Effector CD4-positive, alpha-beta T cell (primary cell): ENCODE measurements at places on chromosomes 1 and 21.

DNA sequence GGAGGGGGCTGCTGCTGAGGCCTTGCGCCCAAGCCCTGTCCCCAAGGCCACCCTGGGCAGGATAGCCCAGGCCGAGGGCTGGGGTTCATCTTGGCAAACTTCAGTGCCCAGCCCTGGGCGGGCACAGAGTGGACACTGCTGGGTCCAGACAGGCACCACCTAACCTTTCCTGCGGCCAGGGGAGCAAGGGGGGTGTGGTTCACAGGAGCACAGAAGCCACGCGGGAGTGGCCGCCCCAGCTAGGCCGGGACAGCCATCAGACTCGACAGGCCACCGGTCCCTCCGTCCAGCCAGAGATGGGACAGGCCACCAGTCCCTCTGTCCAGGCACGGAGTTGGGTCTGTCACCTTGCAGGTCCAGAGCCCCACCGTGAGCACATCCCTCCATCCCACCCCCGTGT lies 28.9 kb downstream of the ARHGEF16 start:
- no peak for DNase-seq

DNA sequence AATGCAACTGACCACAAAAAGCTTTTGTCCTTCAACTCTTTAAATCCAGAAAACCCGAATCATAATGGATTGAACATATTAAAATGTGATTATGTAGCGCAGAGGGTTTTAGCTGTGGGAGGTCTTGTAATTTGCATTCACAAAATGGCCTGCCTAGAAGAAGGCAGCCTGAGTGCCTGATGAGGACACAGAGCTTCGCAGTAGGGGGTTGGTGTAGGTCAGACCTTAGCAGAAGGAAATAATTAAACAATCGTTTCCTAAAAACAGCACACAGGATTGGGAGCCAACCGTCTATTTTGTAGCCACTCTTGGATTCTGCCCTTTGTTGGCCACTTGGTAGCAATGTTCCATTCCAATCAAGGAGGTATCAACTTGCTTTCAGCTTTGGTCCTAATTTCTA lies 195.7 kb upstream of the KIAA0040 start:
- no peak for DNase-seq

DNA sequence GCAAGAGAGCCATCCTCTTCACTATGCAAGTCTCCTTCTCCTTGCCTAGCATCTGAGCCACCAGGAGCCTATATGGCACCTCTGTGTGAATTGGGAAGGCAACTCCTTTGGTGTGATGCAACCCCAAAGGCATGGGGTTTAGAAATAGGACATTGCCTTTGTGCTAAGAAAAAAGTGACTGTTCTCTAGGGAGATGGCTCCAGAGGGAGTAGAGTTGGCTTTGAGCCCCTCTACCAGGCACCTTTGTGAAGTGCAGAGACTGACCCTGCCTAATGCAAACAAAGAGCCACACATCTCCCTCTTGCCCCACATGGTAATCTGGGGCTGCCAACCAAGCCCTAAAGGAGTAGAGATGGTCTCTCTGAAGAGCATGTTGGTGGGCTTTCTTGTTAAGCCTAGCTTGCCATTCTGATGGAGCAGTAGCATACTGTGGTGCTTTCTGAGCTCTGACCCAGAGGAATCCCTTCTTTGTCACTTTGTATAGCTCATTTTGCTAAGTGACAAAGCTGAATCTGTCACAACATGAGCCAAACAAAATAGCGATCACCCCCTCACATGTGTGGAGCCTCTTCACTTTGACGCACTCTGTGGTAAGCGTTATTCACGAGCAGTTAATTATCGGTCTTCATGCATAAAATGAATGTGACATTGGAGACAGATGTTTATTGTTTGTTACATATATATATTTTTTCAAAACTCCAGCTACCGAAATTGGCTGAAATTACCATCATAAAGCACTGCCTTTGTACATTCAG lies 74.4 kb downstream of the RWDD3 start:
- DNase-seq = no peak

DNA sequence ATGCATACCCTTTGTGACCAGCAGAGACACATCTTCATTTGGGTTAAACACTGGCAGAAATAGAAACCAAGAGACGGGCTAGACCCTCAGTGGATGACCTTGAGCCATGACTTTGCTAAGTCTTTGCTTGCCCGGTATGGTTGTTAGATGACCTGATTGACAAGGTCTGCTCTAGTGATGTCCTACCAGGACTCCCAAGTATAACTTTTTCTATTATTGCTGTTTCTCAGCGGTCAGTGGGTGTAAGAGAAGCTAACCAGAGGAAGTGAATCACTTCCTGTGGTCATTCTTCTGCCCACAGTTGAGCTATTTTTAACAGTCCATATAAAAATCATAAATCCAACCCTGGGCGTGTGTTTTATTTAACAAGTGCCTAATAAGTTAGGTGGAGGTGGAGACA lies 126.2 kb upstream of the ETS2 start:
- DNase-seq = no peak

- peak; percentile 7 for DNase-seq
These were observed 990 bp upstream of the MRPS6 start for GRCh38 chr21:34072145-34073031.

DNA sequence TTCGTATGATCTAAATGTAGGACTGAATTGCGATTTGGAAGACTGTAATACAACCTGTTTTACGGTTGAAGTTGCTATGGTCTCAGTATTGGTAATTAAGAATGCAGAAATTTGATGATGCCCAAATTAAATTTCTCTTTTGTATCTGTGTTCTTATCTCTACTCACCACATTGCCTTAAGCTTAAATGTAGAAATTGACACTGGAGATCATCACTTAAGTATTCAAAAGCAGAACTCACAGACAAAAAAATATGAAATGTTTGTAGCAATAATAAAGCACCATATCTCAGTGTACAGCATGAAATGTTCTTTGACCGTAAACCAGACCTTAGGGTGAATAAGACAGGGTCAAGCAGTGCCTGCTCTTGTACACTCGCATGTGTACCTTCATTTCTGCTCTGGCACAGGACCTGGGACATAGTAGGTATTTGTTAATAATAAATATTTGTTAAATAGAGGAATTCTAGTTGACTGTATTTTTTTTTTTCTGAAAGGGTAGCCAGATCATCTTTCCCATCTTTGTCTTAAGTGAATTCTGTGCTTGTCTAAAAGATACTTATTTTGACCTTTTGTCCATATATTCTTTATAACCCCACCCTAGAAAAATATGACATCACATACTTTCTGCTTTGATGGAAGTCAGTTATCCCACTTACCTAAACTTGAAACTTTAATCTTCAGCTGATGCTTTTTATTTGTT lies 1.5 kb downstream of the CDC7 start:
- DNase-seq = no peak

- no peak for DNase-seq
These were observed 129.0 kb downstream of the DMRTB1 start for GRCh38 chr1:53588053-53588779.

DNA sequence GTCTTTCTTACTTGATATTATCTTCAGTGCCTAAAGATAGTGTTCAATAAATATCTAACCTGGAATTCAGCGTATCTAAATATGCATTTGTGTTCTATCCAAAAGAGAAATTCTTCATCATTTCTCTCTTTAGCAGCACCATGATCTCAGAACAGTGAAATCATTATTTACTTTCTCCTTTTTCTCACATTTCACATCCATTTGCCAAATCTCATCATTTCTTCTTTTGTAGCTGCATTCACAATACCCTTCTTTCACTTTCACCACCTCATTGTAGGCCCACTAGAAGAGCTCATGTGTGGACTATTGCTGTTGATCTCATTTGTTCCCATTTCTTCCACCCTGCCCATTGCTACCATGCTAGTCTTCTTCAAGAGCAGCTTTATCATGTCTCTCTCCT lies 178.0 kb downstream of the PHTF1 start:
- DNase-seq = no peak

DNA sequence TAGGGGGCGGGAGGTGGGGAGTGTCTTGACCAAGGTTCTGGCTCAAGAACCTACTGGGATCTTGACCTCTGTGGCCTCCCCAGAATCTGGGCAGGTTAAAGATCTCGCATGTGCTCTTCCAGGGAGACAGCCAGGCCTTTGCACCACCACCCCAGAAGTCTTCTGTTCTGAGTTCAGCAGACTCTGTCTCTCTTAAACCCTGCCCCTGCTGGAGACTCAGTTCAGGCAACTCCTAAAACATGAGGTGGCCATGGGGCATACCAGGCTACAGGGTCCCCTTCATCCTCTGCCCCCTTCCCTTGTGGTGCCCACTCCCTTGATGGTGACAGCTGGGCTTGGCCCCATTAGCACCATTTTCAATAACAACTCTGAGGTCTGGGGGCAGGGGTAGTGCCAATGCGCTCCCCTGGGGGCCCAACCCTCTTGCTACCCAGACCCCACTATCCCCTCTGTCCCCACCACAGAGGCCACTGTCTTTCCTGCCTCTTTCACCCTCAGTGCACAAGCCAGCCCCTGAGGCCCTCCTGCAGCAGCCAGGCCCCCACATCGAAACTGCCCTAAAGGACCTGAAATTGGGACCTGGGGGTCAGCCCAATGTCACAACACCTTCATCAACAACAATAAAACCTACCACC lies 132.7 kb upstream of the RUNX3 start:
- DNase-seq = no peak

DNA sequence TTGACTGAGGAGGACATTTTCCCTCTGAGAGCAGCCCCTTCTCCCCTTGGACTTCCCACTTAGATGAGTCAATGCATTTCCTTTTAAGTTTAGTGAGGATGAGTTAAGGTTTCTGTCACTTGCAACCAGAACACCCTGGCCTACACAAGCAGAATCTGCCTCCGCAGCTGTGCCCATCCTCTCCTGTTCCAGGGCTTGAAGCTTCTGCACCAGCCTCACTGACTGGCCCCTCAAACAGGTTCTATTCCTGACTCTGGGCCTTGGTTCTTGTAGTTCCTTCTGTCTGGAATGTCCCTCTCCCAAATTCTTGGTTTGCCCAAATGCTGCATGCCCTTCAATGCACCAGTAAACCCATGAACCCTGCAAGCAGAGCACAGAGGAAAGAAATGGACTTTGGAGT lies 394.4 kb downstream of the PTPRU start:
- no peak for DNase-seq

GRCh38 chr1:221667504-221667903 lies 74.4 kb downstream of the DUSP10 start:
- no peak for DNase-seq

GRCh38 chr1:43444151-43444828 lies 9.4 kb downstream of the HYI start:
- DNase-seq = no peak

- DNase-seq = no peak
These were observed 95.3 kb downstream of the ABCA4 start for GRCh38 chr1:94025383-94026340.

GRCh38 chr1:237042892-237043576 lies 1.1 kb downstream of the RYR2 start:
- no peak for DNase-seq

- DNase-seq = no peak
These were observed 1.6 kb downstream of the CD247 start for GRCh38 chr1:167516404-167517388.

DNA sequence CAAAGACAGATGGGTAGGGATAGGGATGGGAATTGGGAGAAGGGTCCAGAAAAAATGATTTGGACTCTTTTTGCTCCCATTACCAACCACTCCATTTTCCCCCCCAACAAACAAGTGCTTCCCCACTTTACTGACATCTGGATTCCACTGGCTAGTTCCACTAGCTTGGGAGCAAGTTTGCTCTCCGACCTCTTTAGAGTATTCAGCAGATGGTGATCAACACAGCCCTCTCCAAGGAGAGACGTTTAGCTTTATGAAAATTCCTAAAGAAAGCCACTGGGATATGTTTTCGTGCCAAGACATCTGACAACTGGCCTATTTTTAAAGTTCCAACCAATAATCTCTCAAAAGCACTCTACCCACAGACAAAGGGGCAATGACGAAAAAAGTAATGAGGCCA lies 50.3 kb downstream of the ITPKB start:
- no peak for DNase-seq

GRCh38 chr1:2639607-2640521 lies 7.0 kb upstream of the MMEL1 start:
- DNase-seq = no peak

DNA sequence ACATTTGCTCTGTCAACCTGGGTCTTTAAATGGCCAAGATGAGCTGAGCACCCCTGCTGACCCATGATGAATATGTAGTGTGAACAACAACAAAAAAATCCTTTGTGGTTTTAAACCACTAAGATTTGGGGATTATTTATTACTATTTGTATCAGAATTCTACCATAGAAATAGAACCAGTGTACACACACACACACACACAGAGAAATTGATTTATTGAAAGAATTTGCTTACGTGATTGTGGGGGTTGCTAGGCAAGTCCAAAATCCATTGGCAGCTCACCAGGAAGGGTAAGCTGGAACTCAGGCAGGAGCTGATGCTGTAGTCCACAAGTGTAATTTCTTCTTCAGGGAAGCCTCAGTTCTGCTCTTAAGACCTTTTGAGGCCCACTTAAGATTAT lies 82.5 kb upstream of the MAP1LC3C start:
- no peak for DNase-seq

GRCh38 chr1:22780696-22781095 lies 70.1 kb downstream of the EPHB2 start:
- no peak for DNase-seq

- no peak for DNase-seq
These were observed 490.7 kb upstream of the B3GALT2 start for GRCh38 chr1:193676996-193677549.

DNA sequence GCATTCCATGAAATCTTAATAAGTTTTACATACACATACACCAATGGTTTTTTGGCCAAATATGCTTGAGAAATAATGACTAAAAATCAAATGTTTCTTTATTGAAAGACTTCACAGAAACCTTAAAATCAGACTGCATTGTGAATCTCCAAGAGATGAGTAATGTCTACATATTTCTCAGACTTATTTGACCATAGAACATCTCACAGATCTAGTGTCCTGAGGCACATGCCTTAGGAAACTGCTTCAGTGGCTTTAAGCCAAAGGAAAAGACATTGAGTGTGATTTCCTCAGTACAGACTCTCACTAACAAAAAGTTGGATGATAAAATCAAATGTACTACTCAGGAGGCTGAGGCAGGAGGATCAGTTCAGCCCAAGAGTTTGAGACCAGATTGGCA lies 6.2 kb upstream of the C1orf105 start:
- DNase-seq = no peak

DNA sequence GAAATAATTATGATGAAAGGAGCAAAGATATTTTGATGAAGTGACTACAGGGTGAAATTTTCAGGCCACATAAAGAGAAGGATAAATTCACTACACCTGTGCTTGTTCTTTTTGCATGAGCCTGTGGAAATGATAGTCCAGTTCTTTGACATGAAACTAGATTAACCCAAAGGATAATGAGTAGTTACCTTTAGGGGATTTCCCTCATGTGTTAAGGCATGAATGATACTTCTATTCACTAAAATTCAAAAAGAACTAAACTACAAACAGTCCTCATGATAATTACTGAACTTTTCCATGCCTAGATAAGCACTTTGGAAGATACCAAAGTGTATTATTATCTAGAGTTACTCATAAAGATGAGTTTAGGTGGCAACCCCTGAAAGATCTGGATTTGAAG lies 244.3 kb downstream of the PTPRC start:
- no peak for DNase-seq

DNA sequence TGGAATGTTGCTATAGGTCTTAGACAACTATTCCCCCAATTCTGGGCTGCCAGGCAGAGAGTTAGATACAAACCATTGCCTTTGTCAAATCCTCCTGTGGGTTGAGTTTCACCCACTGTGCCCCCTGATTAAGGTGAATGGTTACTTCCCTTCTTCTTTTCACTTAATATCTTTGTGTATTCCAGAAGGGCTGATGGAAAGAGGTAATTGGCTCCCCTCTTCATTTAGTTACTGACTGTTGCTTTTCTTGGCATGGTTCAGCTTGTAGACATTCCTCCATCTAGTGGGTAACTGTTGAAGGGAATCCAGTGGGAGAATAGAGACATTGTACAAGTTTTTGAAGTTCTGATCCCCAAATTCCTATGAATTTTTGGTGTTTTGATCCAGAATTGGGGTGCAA lies 43.8 kb upstream of the MACF1 start:
- DNase-seq = no peak
